ENCODE measurements at places on chromosomes 13 and 19.
A peak's percentile ranks its signal among the peaks of the same experiment; 100 is the strongest.

GRCh38 chr13:29994911-29995595 is 144.6 kb upstream of the UBL3 start:
- no peak for DNase-seq

GRCh38 chr13:100363874-100364273 is 224.7 kb downstream of the GGACT start:
- no peak for DNase-seq

DNA sequence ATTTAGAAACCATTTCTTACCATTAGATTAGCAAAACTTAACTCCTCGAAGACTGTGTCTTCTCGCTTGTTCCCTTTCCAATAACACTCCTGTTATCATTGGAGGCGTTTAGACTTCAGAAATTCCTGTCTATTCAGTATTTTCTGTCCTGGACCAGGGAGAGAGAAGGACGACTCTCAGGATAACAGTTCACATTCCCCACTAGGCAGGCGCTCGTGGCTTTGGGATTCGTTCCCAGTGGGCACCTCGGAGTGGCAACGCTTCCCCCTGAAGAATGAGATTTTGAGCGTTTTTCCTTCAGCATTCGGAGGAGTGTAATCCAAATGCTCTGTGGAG is 429 bp upstream of the ZNF225 start:
- no peak for DNase-seq

DNA sequence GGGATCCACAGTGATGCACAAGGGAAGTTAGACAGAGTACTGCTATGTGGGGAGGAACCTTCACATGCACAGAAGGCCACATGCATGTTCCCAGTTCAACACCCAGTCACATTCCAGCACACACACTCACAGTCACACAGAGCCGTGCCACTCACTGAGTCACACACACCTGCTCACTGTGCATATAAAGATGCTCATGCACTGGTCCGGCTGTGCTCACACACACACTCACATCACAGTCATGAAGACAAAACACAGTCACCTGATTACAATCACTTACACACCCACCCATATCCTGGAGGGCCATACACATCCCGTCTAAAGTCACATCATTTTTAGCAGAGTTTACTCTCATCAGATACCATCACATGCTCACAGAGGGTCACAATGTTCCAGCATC is 478 bp downstream of the CLC start:
- no peak for DNase-seq

- DNase-seq = no peak
These were observed 58.0 kb upstream of the IRS2 start for GRCh38 chr13:109844396-109844795.

DNA sequence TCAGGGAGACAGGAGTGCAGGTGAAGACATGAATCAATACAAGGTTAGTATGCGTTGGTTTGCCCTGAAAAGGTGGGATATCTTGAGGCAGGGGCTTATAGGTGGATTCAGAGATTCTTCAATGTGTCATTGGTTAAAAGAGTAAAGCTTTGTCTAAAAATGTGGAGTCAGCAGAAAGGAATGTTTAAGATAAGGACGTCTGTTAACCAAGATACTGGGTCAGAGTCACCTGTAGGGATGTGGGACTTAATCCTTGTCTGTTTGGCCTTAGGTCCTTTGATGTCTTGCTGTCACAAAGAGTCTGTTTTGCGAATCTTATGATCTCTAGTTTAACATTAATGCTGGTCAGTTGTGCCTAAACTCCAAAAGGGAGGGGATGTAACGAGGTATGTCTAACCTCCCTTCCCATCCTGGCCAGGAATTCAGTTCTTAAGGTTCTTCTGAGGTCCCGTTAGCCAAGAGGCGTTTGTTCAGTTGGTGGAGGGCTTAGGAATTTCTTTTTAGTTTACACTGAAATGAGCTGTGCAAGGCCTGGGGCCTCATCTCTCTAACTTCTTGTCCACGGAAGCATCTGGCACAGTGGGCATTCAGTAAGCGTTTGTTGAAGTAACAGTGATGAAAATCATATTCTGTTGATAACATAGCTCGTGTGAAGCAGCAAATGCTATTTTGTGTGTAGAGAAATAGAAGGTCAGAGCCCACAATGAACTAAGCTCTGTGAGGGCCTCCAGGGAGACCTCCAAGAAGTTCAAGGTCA is 96.2 kb upstream of the RNF113B start:
- DNase-seq = no peak

- DNase-seq = no peak
These were observed 1.5 kb upstream of the PDX1 start for GRCh38 chr13:27918041-27918917.

DNA sequence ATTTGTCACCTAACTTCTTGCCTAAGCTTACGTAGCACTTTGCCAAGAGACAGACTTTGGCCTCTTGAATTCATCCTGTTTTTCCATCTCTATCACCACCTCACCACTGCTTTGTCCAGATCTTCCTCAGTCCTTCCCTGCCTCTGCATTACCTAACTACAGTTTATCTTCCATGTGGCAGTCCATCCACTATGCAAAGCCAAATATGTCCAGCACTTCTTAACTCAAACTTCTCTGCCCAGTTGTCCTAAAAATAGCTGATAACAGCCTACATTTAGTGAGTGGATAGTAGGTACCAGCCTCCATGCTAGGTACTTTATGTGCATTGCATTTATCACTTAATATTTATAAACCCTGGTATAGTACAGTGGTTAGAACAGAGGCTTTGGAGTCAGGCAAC is 111.4 kb downstream of the ZAR1L start:
- DNase-seq = no peak

- peak; percentile 44 for DNase-seq
These were observed 48.9 kb downstream of the MYH14 start for GRCh38 chr19:50252111-50252886.

- DNase-seq = no peak
These were observed 12.5 kb upstream of the CFAP97D2 start for GRCh38 chr13:114166381-114167131.

- DNase-seq = no peak
These were observed 476.6 kb downstream of the IRS2 start for GRCh38 chr13:109309625-109310363.

DNA sequence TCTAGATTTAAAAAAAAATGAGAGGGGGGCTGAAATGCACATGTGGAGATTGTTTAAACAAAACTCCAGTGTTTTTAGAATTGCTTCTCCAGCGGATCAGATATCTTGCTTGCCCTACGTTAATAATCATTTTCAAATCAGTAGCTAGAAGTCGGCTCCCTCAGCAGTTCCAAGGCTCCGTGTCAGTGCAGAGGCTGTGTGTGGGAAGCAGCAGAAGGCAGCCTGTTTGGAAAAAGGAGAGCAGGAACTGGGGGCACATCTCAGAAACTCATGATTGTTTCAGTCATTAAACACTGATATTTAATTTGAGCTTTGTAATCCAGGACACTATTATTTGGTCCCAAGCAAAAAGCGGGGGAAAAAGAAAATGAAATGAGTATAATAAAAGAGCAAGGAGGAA is 50.9 kb downstream of the SOX21 start:
- no peak for DNase-seq

- no peak for DNase-seq
These were observed 8.2 kb upstream of the SBK3 start for GRCh38 chr19:55553217-55554182.

- DNase-seq = no peak
These were observed 421 bp upstream of the GPR12 start for GRCh38 chr13:26760832-26761582.

DNA sequence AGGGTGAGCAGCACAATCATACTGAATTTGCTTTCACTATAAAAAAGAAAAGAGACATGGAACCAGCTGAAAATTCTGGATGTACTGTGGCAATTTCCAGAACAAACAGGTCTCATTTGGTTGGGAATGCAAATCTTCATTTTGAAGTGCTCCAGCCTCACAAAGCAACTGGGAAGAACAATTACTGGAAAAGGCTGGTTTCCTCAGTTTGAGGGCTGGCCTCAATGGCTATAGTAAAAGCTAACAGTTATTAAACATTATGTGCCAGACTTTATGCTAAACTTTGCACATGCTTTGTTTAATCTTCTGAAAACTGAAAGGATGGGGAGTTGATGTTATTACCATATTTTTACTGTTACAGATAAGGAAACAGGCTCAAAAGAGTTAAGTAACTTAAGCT is 3.0 kb downstream of the OBI1 start:
- DNase-seq = no peak

GRCh38 chr19:40609561-40610395 is 8.6 kb downstream of the LTBP4 start:
- DNase-seq = peak; percentile 74

- peak; percentile 86 for DNase-seq
These were observed 9.4 kb downstream of the HRC start for GRCh38 chr19:49145573-49146407.

GRCh38 chr13:48437371-48437770 is 24.5 kb upstream of the LPAR6 start:
- no peak for DNase-seq

GRCh38 chr13:100154842-100155416 is 66.0 kb downstream of the PCCA start:
- DNase-seq = no peak

DNA sequence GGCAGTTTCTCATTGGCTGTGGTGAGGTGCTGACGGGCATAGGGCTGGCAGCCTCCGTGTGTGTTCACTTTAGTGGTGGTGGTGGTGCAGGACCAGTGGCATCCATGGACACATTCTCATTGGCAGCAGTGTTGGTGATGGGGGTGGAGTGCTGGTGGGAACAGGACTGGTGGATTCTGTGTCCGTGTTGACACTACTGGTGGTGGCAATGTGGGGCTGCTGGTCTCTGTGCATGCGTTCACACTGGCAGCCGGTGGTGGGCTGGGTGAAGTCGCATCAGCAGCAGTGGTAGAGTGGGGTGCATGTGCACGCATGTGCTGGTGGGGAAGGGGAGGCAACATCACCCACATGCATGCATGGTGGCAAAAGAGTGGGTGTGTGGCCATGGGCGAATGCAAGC is 1471.4 kb upstream of the PCDH20 start:
- DNase-seq = no peak

GRCh38 chr13:111248822-111249221 is 71.6 kb upstream of the TEX29 start:
- DNase-seq = no peak

GRCh38 chr19:56987184-56987583 is 132.6 kb upstream of the USP29 start:
- DNase-seq = no peak

DNA sequence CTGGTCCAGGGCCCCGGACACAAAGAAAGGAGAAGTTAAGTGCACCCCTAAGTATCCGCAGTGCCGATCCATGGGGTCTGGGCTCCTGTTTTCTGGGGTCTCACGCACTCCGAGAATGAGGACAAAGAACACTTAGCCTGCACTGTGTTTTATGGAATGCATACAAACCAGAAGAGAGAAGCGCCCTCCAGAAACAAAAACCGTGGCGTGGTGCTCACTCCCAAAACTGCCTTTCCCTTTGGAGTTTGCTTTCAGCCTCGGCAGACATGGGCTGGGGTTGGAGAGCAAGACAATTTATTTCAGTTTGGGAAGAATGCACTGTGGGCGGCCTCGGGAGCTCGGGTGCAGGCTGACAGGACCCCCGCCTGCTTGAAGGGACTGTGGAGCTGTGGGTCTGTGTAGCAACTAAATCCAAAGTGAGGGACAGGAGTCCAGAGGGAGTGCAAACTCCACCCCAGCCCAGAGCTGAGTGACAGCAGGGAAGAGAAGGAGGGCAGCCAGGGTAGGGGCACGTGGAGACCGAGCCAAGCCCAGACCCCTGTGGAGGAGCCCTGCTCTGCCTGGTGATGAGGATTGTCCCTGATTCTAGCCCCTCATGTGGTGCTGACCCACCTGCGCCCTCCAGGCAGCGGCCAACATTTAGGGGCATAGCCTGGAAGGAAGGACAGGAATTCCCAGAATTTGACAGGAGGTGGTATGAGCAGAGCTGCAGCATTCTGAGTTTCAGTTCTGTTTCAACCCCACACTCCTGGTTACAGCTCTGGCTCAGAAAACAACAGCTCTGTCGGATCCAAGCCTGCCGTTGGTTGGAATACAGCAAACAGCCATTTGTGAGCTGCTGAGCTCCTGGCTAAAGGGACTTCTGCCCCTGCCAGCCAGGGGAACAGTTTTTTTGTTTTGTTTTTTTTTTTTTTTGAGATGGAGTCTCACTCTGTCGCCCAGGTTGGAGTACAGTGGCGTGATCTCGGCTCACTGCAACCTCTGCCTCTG is 37.8 kb upstream of the POP4 start:
- no peak for DNase-seq

GRCh38 chr13:102042746-102043145 is 359.1 kb downstream of the FGF14 start:
- DNase-seq = no peak

GRCh38 chr13:103222683-103223082 is 156.5 kb upstream of the SLC10A2 start:
- no peak for DNase-seq

DNA sequence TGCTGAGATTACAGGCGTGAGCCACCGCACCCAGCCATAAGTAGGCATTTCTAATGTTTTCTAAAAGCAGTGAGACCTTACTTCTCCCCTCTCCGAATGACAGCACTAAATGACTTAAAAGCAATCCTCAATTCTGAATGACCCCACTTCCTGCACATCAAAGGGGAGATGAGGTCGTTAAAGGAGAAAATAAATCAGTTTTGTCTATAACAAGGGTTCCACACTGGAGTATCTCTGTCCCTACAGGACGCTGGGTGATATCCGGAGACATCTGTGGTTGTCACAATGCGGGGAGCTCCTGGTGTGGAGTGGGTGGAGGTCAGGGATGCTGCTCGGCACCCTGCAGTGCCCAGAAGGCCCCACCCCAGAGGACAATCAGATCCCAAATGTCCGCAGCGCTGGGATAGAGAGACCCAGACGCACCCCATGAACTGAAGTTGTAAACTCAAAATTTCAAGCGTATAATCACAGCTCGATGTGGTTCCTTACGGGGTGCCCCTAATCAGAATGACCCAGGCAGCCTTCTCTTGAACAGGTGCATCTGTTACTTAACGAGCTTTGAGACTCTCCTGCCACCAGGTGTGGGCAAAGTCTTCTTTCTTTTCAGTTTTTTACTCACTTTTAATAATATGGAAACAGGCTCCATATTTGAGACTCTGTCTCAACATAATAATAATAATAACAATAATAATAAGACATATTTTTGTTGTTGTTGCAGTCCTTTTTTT is 2.9 kb downstream of the GNG7 start:
- DNase-seq = no peak

DNA sequence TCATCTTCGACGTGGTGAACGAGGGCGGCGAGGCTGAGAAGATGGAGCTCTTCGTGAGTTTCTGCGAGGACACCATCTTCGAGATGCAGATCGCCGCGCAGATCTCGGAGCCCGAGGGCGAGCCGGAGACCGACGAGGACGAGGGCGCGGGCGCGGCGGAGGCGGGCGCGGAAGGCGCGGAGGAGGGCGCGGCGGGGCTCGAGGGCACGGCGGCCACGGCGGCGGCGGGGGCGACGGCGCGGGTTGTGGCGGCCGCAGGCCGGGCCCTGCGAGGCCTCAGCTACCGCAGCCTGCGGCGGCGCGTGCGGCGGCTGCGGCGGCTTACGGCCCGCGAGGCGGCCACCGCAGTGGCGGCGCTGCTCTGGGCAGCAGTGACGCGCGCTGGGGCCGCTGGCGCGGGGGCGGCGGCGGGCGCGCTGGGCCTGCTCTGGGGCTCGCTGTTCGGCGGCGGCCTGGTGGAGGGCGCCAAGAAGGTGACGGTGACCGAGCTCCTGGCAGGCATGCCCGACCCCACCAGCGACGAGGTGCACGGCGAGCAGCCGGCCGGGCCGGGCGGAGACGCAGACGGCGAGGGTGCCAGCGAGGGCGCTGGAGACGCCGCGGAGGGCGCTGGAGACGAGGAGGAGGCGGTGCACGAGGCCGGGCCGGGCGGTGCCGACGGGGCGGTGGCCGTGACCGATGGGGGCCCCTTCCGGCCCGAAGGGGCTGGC is 52.6 kb downstream of the MAP4K1 start:
- DNase-seq = no peak

- no peak for DNase-seq
These were observed 33.4 kb downstream of the FAAP24 start for GRCh38 chr19:33005440-33005839.

- DNase-seq = peak; percentile 25
These were observed 616 bp upstream of the PCDH17 start for GRCh38 chr13:57630661-57631595.

All from neural crest cell (in vitro differentiated cells).